ENCODE measurements at places on chromosomes 2 and 18.

- no peak for DNase-seq
Observed at GRCh38 chr2:190177249-190178040, 114.9 kb upstream of the MSTN start.

DNA sequence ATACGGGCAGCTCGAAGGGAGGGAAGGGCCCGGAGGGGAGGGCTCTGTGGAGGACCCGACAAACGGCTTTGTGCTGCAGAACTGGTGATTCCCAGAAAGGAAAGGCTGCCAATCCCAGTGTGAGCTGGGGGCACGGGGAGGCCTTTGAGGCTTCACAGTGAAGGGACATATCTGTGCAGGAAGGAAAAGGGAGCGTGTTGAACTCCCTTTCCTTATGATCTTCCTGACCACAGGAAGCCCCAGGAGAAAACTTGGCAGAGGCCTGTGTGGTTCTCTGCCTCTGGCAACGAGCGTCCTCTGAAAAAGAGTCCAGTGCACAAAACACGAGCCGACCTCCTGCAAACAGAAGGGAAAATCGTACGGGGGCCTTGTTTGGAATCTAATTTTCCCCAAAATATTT lies 683.5 kb upstream of the SALL3 start:
- no peak for DNase-seq

DNA sequence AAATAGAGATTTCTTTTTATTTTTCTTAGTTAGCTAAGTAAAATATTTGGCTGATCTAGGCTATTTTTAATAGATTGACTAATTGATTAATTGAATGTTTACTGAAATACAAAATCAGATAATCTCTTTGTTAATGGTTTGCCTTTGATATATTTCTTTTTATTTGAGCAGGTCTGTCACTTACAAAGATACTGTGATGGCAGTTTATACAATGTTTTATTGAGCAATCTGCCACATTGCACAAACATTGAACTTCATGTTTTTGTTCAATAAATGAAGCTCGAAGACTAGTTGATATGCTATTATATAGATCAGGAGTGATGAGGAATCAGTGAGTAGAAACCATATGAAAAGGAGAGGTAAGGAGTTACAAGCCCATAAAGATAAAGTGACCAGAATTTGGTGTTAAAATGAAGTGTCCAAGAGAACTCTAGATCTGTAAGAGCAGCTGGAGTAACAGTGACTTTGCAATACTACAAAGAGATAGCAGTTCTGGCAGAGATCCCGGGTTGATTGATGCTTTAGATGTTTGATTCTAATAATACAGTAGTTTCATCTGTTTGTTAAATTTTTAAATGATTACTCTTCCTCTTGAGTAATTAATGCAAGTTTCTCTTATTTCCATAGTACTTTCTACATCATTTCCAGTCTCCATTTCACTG lies 574.2 kb downstream of the CCDC85A start:
- DNase-seq = no peak

- no peak for DNase-seq
Observed at GRCh38 chr2:1911811-1912210, 167.5 kb upstream of the PXDN start.

DNA sequence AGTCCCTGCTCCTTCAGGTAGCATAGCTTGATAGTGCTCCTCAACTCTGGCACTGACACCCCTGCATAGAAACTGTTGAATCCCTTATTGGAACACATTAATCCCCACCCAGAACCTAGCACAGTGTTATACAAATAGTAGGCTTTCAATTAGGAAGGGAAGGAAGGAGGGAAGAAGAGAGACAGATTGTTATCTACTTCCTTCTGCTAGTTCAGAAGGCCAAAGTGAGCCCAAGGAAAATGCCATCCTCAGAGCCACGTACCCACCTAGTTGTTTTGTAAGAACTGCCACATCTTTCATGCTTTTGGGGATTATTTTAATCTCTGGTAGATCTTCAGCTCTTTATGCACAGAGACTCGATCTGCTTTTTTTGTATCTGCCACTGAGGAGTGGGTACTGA lies 75.1 kb downstream of the CLHC1 start:
- DNase-seq = no peak

- no peak for DNase-seq
Observed at GRCh38 chr18:13539050-13539449, 187.3 kb downstream of the FAM210A start.

DNA sequence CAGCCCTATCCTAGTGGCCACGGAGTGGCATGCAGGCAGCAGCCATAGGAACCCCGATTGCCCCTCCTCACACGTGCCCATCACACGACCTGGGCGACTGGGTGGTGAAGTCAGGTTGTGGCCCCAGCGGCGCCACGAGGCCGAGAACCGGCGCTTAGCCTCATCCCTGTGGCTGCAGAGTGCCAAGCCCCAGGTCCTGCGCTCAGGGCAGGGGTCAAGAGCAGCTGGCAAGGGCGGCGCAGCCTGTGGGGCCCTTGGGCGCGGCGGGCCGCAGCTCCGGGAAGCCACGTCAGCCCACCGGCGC lies 73.3 kb downstream of the RPIA start:
- no peak for DNase-seq

- DNase-seq = no peak
Observed at GRCh38 chr2:233501198-233502076, 65.1 kb downstream of the USP40 start.

- DNase-seq = no peak
Observed at GRCh38 chr2:199144546-199144945, 313.2 kb downstream of the SATB2 start.

DNA sequence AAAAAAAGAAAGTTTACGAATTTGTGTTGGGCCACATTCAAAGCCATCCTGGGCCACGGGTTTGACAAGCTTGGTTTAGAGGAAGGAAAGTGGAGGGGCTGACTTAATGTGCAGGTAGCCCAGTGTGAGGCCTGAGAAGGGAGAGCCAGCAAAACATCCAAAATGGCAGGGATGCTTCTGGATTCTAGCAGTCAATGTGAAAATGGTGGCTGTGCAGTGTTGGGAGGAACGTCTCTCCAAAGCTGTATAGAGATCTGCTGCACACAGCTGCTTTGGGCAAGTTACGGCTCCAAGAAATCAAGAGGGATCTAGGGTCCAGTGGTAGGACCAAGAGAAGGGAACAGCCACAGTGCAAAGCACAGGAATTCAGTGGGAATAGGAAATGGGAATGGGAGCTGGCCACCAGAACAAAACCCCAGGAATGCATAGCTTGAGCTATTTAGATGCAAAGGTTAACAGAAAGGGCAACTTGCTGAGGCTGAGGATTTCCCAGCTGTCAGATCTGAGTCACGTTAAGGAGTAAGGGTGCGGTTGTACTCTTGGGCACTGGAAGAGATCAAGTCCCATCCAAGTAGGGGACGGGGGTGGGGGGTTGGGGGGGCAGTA lies 70.6 kb downstream of the B3GNT2 start:
- DNase-seq = no peak

- no peak for DNase-seq
Observed at GRCh38 chr2:181362561-181362960, 94.6 kb upstream of the ITGA4 start.

DNA sequence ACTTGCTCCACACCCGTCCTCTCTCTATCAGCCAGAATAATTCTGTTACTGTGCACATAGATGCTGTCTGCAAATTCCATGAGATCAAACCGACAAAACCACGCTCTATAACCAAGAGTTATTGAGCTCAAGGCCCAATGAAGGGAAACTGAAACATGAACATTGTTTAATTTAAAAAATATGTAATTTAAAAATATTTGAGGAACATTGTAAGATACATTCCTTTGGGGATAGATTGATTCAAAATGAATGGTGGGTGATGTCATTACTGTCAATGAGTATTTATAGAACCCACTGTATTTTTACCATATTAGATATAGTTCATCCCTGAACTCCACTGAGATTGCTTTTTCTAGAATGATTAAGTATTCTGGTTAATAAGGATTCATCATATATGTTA lies 50.4 kb downstream of the NCKAP5 start:
- no peak for DNase-seq

- no peak for DNase-seq
Observed at GRCh38 chr2:199914372-199914958, 3.4 kb downstream of the C2orf69 start.

- DNase-seq = peak; percentile 31
Observed at GRCh38 chr2:3042601-3043585, 334.7 kb downstream of the EIPR1 start.

GRCh38 chr2:172484253-172484652 lies 56.9 kb downstream of the ITGA6 start:
- DNase-seq = no peak

- no peak for DNase-seq
Observed at GRCh38 chr2:145108959-145109710, 589.2 kb upstream of the ZEB2 start.

- no peak for DNase-seq
Observed at GRCh38 chr2:41928526-41928925, 119.3 kb upstream of the PKDCC start.

DNA sequence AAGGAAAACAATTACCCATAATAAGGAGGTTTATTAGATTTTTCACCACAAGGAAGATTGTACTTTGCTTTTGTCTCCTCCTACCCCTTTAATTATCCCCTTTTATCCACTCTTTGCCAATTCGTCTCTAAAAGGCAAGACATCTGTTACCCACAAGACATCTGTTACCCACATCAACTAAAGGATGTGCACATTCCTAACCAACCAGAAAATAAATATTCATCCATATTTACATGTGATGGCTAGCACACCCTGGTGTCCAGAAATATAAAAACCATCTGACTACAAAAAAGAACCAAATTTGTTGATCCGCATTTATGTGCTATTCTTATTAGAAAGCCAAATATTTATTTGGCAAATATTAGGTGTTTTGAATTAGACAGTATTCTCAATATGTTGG lies 35.7 kb downstream of the ACVR1C start:
- DNase-seq = no peak

DNA sequence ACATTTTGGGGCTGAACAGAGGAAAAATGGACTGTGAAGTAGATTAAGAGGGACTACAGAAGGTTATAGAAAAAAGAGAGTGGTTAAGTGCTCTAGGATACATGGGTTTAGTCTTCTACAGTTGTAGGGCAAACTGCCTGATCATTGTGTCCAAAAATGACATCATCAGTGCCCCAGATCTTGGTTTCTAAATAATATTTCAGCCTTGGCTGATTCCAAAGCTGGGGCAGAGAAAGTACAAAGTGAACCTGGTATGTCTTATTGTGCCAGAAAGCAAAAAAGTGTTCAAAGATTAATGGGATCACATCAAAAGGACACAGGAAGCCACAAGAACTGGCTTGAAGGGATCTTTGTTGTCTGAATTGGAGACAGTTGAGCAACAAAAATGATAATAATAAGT lies 97.1 kb upstream of the ZNF521 start:
- DNase-seq = no peak

GRCh38 chr18:56146565-56146964 lies 491.8 kb downstream of the TXNL1 start:
- no peak for DNase-seq

DNA sequence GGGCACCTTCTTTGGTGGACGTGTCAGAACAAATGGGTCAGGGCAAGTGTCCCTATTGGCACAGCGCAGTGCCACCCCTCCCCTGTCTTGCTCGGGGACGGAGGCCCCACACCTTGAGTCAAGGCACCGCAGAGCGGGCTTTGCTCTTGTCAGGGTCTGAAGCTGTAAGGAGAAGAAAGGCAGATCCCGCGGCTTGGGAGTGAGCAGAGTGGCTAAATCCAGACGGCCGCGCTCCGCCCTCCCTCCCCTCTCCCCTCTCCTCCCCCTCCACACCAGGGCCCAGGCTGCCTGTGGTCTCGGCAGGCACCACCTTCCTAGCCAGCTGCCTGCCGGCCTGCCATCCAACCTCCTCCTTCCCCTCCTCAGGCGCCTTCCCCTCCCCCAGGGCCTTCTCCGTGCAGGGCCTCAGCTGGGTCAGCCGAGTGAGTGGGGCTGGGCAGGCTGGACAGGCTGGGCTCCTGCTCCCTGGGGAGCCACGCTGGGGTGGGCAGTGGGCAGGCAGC lies 25.8 kb downstream of the SPEG start:
- DNase-seq = no peak

DNA sequence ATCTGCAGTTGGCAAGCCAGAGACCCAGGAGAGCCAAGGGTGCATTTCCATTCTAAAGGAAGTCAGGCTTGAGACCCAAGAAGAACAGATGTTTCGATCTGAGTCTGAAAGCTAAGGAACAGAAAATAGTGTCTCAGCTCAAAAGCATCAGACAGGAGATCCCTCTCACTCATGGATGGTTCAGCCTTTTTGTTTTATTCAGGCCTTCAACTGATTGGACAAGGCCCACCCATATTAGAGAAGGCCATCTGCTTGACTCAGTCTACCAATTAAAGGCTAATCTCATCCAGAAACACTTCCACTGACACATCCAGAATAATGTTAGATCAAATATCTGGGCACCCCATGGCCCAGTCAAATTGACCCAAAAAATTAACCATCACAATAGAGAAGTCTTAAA lies 255.0 kb downstream of the TXNL1 start:
- no peak for DNase-seq

DNA sequence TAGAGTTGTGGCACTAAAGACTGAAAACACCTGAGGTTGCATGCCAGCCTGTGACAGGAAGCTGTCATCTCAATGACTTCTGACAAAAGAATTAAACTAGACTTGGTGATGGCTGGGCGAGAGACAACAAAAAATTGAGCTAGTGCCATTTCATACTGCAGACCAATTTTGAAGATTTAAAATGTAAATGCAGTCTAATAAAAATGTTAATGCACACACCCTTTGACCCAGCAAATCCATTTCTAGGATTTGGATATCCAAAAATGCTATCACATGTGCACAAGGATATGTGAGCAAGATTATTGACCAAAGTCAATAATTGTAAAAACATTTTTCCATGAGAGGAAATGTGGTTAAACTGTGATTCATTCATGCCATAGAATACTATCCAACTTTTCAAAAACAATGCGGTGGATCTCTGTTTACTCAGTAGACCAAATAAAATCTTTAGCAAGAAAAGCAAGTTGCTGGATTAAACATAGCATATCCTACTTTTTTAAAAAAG lies 5.6 kb downstream of the FBXO36 start:
- no peak for DNase-seq

- DNase-seq = no peak
Observed at GRCh38 chr2:27795093-27795834, 23.7 kb downstream of the MRPL33 start.

DNA sequence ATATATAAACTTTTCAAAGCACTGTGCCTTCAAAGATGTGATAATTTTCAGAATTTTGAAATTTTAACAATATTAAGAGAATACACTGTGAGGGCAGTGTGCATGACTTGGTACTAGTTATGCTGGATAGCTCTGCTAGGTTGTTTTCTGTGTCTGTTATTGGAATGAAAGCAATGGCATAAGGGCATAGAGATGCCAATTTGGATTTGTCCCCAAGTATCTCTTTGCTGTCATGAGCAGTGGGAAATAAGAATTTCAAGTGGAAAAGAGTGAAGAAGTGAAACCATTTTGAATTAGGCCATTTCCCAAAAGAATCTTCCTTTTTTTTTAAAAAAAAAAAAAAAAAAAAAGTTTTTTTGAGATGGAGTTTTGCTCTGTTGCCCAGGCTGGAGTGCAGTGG lies 76.8 kb downstream of the SLC39A10 start:
- no peak for DNase-seq

- DNase-seq = no peak
Observed at GRCh38 chr2:239339726-239340601, 60.9 kb downstream of the HDAC4 start.

GRCh38 chr2:73588177-73588576 lies 54.0 kb downstream of the NAT8 start:
- DNase-seq = peak; percentile 56

GRCh38 chr18:3808985-3809780 lies 359.2 kb downstream of the TGIF1 start:
- no peak for DNase-seq

Data from NCI-H345 (cell line).